Stromal cell of bone marrow (primary cell): ENCODE measurements at places on chromosomes 2 and 18.

GRCh38 chr2:8281234-8281633 is 400.6 kb upstream of the ID2 start:
- no peak for DNase-seq

DNA sequence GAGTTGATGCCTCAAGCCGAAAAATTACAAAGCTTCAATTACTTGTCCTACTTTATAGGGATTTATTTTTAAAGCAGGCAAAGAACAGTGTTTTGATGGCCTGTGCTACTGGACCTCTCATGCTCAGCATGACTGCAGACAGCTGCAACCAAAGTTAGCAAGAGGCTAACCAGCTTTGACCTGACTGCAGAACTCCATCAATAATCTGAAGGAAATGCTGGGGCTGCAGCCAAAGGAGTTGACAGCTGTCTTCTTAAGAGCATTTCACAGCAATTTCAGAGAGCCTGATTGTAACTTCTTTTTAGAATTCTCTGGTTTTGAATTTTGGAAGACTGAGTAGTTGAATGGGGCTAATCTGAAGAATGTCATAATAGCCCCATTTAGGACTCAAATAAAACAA is 46.5 kb upstream of the SESTD1 start:
- DNase-seq: no peak

DNA sequence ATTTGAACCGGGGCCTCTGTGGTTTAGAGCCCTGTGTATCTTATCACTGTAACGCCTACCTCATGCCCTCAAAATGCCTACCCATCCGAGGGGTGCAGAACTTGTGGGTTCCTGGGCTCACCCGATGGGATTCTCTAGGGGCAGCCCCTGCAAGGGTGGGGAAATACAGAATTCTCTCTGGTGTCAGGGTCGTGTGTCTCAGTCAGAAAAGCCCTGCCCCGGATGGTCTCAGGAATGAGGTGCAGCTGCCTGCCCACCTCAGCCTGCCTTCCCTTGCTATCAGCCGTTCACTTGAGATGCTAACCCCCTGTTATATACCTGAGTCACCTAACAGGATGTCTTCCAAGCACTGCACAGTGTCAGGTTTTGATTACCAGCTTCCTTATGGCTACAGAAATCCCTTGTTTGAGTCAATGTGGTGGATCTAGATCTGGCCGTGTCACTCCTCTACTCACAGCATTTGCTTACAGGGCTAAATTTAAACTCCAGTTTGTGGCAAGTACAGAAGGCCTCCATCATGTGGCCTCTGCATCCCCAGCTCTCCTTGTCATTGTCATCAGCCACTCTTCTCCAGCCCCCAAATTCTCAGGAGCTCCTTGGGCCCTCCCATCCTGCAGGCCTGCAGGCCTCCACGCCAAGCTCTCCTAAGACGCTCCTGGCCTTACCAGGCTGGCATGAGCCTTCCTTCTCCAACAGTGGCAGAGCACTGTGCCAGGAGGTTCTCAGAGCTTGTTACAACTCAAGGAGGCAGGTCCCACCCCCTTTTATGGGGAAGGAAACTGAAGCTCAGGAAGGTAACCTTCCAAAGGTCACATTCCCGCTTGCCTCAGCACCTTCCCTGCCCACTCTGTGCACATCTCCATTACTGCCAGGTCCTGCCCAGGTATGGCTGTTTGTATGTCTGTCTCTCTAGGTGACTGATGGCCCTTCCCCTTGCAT is 14.3 kb upstream of the MAP3K2 start:
- DNase-seq: no peak

DNA sequence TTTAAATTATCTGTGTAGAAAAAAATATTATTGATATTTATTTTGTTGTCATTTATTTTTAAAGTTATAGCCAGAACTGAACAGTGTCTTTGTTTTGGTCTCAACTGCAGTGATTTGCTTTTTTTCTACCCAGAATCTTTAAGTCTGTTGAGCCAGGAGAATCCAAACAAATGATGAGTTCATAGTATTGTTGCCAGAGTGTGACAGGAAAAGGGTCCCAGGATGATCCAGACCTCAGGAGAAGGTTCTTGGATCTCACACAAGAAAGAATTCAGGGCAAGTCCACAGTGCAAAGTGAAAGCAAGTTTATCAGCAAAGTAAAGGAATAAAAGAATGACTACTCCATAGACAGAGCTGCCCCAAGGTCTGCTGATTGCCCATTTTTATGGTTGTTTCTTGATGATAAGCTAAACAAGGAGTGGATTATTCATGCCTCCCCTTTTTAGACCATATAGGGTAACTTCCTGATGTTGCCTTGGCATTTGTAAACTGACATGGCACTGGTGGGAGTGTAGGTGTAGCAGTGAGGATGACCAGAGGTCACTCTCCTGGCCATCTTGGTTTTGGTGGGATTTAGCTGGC is 127.1 kb downstream of the AGPS start:
- DNase-seq: no peak

DNA sequence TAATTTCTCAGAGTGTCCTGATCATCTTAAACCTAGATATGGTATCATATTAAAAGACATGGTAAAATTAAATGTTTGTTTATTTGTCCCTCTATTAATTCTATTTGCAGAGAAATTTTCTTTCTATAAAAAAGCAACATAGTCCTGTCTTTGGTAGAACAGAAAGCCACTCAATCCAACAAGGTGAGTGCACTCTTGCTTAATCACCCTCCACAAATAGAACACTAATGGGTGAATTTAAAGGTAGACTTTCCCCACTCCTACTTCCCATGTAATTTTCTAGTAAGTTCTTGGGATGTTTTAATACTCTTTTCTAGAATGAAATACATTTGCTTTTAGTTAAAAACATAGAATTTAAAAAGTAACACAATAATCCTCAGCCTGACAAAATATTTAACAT is 97.7 kb downstream of the PIGN start:
- no peak for DNase-seq

GRCh38 chr2:189146553-189146952 is 33.0 kb downstream of the COL5A2 start:
- DNase-seq: no peak

DNA sequence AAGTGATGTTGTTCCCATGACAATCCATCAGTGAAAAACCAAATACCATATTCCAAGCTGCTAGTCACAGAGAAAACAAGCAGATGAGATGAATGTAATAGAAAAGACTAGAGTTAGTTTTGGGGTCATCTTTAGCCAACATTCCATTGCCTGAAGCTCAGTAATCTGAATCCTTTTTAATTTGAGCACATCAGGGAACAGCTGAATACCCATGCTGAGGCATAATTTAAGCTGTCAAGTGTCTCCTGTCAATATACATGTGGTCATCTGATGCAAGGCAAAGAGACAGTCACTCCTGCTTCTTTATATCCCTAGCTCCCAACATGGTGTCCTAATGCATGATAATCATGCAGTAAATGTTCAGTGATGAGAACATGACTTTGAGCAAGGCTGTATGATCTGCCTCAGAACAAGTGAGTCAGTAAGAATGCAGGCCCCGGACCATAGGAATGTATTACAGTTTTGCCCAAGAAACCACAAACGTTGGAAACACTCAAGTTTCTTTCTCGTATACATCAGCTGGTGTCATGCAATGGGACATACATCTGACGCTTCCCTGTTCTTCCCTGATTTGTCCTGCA is 48.0 kb downstream of the CDK15 start:
- DNase-seq: peak; percentile 92

DNA sequence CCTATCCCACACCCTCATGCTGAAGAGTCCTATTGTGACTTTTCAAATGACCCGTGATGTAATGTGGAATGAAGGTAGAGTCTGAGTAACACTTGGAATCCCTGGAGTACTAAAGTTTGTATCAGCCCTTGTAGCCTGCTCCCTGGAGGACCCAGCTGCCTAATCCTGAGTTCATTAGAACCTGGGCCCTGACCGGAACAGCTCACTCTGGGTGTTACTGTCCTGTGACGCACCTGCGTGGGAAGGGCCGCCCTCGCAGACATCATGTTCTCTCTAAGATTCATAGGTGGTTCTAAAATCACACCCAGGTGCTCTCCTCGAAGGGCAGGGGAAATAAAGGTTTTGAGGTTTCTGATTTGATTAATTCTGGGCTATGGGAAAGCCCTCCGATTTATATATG is 62.3 kb downstream of the NCK2 start:
- DNase-seq: no peak

DNA sequence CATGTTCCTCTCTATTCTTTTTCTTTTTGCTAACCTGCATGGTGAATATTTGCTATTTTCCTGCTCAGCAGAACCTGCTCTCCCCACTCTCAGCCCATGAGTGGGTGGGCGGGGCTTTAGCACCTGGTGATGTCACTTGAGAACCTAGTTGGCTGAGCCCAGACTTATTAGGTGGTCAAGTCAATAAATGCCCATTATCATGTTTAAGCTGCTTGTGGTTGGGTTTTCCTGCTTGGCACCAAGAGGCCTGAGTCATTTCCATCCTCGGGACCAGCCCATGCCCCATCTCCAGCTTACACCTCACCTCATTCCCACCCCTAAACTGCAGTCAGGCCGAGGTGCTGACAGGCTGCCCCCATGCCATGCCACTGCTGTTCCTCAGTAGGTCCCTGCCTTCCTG is 226.6 kb downstream of the ANKRD30B start:
- peak; percentile 21 for DNase-seq

GRCh38 chr2:149360106-149360505 is 29.7 kb downstream of the LYPD6 start:
- no peak for DNase-seq

DNA sequence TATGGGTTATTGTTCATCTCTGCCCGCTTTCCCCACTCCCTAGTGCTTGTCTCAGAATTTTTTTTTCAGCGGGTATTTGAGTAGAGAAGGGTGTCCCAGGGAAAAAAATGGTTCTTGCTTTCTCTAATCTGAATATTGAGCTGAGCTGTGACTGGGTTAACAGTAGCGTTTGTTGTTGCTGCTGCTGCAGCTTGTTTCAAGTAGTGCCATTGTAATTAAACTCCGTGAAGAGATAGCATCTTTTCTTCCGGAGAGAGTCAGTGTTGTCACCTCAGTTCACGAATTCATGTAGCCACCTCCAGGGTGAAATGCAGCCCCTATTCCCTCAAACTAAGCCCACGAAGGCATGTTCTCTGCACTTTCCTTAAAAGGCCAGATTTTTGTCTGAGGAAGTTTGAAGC is 1.5 kb upstream of the AAK1 start:
- DNase-seq: no peak

- DNase-seq: no peak
These were observed 49.2 kb downstream of the CXCR4 start for GRCh38 chr2:136068581-136069227.

DNA sequence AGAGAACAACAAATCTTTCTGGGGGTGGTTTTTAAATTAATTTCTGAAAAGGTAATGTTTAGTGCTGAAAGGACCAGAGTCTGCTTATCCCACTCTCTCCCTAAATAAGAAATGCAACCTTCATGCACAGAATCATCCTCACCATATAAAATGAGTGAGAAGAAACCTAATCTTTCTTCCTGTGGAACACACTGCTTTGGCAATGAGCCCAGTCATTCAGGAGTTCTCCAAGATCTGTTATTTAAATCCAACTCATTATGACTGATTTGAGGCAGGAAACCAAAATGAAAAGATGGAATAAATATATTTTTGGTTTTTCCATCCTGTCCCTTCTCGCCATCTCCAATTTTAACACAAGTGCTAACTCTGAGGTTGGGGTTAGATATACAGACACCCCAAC is 228.3 kb downstream of the SRBD1 start:
- peak; percentile 17 for DNase-seq

DNA sequence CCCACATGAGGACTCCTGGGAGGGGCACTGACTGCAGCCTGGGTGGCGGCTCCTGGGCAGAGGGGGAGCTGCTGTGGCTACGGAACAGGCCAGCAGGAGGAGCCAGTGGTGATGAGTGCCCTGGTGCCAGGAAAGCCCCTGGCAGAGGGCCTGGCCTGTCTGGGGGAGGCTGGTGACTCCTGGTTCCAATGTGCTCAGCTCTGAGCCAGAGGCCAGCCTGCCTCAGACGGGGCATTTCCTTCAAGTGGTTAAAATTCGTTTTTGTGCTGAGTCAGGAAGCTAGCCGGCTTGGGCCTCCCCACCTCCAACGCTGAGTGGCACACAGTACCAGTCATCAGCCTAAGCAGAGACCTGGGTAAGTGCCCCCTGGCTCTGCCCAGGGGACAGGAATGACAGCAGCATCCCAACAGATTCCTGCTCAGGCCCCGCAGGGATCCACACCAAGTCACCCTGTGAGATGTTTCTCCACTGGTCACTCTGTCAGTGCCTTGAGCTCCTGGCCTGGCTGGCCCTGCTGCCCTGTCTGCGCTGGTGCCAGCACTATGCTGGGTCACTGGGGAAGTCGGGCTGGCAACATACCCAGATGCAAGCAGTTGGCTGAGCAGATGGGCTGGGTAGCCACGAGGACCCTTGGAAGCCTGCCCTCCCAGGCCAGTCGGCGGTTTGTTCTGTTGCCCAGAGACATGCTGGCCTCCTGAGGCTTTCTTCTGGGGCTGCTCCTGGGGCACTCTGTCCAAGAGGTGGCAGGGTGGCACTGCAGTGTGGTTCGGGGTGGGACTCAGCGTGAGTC is 7.1 kb upstream of the KLF11 start:
- peak; percentile 60 for DNase-seq

- DNase-seq: no peak
These were observed 103.4 kb upstream of the HAAO start for GRCh38 chr2:42895791-42896135.

DNA sequence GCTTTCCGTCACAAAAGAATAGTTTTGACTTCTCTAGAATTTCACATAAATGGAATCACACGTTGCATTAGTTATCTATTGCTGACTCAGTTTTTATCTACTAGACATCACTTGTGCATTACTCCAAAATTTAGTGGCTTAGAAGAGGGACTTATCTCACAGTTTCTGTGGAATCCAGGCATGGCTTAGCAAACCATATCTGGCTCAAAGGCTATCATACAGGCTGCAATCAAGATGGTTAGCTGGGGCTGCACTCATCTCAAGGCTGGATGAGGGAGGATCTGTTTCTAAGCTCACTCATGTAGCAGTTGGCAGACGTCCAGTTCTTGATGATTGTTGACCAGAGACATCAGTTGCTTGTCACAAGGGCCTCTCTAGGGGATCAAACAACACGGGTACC is 6.6 kb upstream of the DSC3 start:
- no peak for DNase-seq

DNA sequence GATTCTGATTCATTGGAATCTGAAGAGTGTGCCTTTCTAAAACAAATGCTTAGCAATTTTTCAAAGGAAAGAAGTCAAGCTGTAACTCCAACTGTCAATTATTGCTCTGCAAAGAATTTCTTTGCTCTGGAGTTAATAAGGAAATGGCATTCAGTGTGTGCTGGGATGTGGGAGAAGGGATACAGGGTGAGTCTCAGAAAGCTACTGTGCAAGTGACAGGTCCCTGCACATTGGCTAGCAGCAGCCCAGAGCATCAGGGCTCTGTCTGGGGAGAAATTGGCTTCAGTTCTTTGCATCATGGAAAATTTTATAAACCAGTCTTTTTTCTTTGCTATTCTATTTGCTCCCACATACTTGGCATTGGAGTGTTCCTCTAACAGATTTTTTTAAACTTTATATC is 1.1 kb upstream of the SYT4 start:
- no peak for DNase-seq
